ENCODE measurements at places on chromosomes 6 and 20.

- DNase-seq = no peak
Measured at GRCh38 chr6:150410399-150410798, 41.6 kb downstream of the IYD start.

DNA sequence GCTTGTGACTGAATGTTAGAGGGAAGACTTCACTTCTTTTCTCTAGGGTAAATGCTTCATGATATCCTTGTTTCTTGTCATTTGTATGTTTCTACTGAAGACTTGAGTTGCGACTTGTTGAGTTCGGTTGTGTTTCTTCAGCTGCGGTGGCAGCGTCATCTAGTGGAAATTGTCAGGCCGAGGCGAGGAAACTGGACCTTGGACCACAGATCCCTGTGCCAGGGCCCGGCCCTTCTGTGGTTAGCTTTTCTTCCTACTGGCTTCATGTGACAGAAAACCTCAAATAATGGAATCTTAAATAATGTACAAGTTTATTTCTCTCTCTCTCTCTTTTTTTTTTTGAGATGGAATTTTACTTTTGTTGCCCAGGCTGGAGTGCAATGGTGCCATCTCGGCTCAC is 12.4 kb downstream of the MTHFD1L start:
- peak; percentile 54 for DNase-seq

- no peak for DNase-seq
Measured at GRCh38 chr6:39849764-39850163, 57.6 kb downstream of the DAAM2 start.

GRCh38 chr6:4258733-4259132 is 123.4 kb upstream of the ECI2 start:
- no peak for DNase-seq

DNA sequence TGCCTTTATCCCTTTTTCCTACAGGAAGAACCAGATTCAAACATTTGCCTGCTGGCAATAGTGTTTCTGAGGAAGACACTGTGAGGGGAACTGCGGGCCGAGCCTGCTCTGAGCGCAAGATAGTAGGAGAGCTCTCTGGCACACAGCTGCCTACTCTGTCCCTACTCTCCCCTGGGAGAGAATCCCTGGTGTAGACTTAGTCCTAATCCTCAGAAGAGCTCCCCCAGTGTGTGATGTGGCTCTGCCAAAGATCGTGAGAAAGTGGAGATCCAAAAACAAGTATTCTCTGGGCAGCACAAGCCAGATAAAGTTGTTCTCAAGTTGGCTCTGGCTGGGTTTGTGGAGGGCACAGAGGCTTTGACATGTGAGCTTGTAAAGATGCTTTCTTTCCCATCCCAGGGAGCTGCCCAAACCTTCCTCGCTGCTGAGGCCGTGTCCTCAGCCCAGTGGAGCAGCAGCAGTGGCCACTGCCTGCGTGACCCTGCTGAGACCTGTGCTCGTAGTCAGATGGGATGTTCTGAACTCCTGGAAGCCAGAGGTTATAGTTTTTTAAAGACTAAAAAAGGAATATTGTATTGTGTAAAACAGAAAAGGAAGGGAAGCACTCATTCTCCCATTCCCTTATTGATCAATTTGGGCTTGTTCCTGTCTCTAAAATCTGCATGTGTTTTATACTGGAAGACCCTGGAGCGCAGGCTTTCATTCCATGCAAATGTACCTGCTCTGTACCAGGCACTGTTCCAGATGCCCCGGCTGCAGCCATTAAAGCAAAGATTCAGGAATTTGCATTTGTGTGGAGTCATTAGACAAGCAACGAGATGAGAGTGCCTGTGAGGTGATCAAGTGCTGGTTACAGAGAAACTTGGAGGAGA is 30.7 kb downstream of the PNLDC1 start:
- DNase-seq = no peak

GRCh38 chr6:108587258-108588059 is 26.7 kb downstream of the FOXO3 start:
- no peak for DNase-seq

DNA sequence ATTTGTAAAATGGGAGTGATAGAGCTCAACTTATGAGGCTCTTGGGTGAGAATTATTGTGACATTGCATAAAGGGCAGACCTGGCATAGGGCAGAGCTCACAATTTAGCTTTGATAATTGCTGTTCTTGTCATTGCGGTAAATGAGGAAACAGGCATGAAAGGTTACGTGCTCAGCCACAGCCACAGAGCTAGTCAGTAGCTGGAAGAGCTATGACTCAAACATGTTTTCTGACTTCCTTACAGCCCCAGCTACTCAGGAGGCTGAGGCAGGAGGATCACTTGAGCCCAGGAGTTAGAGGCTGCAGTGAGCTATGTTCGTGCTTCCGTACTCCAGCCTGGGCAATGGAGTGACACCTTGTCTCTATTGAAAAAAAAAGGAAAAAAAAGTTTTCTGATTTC is 3.5 kb upstream of the GHRH start:
- DNase-seq = no peak

DNA sequence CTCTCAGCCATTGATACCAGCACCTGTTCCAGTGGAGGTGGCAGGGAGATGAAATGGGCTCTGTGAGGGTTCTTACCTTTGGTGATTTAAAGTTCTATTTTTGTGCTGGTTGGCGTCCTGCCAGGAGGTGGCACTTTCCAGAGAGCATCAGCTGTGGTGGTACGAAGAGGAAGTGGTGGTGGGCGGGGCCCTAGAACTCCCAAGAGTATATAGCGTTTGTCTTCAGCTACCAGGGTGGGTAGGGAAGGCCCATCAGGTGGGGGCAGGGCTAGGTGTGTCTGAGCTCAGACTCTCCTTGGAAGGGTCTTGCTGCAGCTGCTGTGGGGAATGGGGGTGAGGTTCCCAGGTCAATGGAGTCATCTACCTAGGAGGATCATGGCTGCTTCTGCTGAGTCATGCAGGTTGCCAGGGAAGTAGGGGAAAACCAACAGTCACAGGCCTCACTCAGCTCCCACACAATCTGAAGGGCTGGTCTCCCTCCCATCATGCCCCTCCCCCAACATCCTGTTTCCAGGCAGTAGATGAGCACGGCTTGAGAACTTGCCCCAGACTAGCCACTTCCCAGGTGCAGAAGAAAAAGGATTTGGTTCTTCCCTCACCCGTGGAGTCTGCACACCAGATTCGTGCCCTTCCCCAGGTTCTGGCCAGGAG is 46.6 kb downstream of the MOXD1 start:
- no peak for DNase-seq

- peak; percentile 45 for DNase-seq
Measured at GRCh38 chr6:53741034-53741823, 53.6 kb upstream of the LRRC1 start.

GRCh38 chr6:138424004-138424904 is 20.2 kb downstream of the HEBP2 start:
- no peak for DNase-seq

- DNase-seq = peak; percentile 74
Measured at GRCh38 chr20:11907621-11908020, 10.1 kb upstream of the BTBD3 start.

DNA sequence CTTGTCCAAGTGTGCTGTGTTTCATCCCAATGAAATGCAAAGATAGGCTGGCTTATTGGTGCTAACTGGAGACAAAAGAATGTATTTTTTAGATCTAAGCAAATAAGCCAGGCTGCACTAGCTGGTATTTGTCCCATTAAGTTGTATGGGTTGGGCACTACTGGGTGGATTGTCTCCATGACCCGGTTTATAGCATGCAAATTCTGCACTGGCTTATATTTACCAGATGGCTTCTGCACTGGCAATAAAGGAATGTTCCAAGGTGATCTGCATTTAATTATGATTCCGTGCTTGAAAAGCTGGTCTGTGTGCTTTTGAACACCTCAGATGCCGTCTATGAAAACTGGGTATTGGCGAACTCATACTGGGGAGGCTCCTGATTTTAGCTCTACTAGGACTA is 61.4 kb upstream of the MOCS1 start:
- DNase-seq = no peak

DNA sequence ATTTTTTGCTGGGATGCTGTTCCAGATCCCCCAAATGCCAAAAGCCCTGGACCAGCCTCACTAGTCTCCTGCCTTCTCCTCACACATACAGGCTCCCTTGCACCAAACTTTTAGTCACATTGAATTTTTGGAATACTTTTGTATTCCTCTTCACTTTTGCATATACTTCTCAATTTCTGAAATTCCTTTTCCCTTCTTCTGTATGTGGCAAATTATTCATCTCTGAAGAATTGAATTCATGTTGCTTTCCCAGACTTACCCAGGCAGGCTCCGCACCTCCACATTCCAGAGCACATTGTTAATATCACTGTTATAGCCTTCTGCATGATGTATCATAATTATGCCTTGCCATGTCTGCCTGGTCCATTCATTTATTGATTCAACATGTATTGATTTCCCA is 255.3 kb upstream of the POU3F2 start:
- no peak for DNase-seq

DNA sequence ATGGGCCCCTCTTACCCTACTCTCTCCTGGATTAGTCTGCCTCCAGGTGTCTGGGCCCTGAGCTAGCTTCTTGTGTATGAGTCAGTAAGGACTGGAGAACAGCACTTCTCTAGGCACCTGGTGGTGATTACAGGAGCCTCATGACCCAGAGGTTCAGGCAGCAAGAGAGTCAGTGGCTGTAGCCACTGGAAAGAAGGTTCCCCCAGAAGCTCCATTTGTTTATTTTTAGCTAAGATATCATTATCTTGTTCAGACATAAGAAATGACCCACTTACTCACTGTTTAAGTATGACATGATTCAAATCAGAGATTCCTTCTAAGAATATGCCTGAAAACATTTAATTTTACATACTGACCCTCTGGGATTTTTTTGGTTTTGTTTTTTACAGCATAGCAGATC is 23.6 kb upstream of the SLC4A11 start:
- DNase-seq = no peak

DNA sequence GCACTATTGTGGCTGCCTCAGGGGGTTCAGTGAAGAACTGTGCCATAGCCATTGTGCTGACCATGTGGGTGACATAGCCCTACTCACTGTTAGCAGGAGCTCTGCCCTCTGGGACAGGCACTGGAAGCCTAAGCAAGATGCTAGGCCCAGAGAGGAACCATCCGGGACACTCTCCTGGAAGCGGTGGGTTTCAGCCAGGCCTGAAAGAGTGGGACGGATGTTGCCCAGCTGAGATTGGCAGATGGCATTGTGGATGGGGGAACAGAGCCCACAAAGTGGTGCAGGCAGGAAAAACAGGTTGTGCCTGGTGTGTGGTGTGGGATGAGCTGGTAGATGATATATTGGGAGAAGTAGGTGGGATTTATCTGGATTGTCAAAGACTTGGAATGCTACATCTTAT is 40.1 kb downstream of the DLGAP4 start:
- no peak for DNase-seq

GRCh38 chr6:44960898-44961297 is 367.2 kb upstream of the RUNX2 start:
- no peak for DNase-seq

GRCh38 chr20:574297-574942 is 30.8 kb upstream of the CSNK2A1 start:
- no peak for DNase-seq

GRCh38 chr20:51402201-51402600 is 140.3 kb downstream of the NFATC2 start:
- no peak for DNase-seq

- no peak for DNase-seq
Measured at GRCh38 chr6:151413372-151414145, 22.2 kb upstream of the ZBTB2 start.

- no peak for DNase-seq
Measured at GRCh38 chr6:169092375-169092774, 161.3 kb downstream of the THBS2 start.

DNA sequence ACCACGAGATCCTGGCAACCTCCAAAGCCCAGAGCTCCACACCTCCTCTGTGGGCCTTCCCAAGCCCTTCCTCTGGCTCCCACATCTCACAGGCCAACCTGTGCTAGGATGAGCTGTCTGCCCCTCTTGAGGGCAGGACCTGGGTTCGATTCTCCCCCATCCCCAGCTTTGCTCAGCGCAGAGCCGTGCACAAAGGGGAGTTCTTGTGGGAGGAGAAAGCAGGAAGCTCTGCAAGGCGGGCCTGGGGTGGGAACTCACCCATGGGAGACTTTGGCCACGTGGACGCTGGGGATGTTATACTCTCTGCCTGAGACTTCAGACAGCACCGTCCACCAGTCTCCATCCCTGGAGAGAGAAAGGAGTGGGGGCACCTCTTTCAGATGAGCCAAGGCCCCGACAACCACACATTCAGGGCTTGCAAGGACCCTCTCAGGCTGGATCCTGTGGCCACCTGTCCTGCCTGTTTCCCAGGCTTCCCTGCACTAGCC is 12.7 kb downstream of the SLA2 start:
- no peak for DNase-seq

DNA sequence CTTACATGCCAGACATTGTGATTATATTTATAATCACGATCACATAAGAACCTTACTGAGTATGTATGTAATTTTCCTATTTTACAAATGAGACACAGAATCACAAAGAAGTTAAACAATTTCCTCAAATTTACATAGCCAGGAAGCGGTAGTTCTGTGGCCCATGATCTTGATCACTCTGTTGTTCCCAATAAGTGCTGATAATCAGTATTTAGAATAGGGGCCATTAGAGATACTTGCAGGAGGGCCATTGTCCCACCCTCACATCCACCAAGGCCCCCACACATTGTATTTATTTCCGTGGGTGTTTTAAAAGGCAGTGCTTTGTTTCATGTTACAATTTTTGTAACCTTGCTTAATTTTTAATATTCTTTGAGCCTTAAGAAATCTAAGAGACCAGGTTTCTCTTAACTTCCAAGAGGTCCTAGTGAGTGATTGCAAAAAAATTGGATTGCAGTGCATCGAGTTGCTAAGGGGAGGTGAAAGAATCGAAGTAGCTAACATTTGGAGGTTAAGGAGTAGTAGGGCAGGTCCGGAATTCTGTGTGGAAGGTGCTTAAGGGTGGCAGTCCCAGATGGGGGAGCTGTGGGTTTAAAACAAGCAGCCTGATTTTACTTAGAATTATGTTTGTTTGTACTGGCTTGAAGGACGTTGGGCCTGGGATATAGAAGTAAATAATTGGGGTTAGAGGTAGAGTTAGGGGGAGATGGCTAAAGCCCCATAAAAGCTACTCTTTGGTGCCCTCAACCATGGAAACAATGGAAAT is 339.4 kb downstream of the CDKAL1 start:
- peak; percentile 16 for DNase-seq

- no peak for DNase-seq
Measured at GRCh38 chr6:100281471-100281901, 183.2 kb downstream of the SIM1 start.

GRCh38 chr6:49772285-49772684 is 14.8 kb downstream of the PGK2 start:
- DNase-seq = no peak

DNA sequence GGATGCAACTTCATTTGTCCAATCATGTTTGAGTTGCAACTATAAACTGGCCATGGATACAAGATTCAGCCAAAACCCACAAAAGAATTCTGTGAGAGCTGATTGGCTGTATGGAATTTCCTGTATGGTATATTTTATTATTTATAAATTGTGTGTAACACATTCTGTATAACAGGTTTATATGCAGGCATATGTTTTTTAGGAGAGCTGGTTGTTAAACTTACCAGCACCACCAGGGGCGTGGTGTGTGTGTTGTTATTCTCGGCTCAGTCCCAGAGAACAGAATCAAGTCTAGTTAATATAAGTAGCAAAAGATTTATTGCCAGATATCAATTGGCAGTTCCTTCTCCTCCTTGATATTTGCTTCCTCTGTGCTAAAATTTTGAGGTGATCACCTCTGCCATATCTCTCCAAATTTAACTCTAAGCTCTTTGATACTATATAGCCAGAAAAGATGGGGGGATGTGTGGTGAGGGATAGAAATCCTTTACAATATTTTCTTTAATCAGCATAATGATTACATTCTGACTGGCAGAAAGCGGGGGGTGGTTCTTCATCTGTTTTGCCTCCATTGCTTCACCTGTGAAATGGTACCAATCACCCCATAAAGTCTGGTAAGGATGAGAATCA is 22.9 kb downstream of the CNBD2 start:
- DNase-seq = peak; percentile 79

Measured in HT-29 (cell line).